ENCODE measurements at places on chromosomes 12 and 14.

GRCh38 chr12:133081159-133081780 is 547 bp downstream of the ZNF140 start:
- DNase-seq, result no peak

DNA sequence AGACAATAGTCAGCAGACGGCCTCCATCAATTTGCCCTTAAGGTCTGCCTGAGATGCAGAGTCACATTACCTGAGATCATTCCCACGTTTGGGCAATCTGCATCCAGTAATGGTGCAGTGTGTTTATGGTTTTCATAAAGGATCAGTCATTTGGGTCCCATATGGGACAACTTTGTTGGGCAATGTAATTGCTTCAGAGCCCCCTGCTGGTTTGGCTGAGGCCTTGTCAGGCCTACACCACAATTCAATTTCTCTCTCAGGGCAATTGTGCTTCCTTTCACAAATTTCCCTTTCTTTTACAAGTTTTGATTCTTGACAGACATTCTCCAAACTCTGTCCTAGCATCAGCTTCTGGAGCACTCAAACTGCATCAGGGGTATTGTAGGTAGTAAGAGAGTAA is 191.2 kb upstream of the SSTR1 start:
- no peak for DNase-seq

DNA sequence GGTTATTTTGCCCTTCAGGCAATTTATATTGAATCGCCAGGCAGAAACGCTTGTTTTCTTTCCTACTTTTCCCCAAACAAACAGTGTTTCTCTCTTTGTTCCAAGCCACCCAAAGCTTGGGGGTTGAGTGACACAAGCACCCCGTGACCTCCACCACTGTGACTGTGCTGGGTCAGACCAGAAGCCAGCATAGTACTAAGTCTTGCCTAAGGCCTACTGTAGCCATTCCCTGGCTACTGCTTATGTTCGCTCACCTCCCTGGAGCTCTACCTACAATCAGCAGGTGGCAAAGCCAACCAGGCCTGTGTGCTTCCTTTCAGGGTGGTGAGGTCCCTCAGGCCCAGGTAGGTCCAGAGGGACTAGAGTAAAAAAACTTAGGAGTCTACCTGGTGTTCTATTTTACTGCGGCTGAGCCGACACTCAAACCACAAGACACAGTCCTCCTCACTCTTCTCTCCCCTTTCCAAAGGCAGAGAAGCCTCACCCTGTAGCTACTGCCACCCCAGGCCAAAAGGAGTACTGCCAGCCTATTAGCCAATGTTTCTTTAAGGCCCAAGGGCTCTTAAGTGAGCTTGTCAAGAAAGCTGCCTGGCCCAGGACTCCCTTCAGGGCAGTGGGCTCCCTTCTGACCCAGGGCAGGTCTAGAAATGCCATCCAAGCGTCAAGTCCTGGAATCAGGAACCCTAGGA is 411.8 kb upstream of the MIS18BP1 start:
- no peak for DNase-seq

DNA sequence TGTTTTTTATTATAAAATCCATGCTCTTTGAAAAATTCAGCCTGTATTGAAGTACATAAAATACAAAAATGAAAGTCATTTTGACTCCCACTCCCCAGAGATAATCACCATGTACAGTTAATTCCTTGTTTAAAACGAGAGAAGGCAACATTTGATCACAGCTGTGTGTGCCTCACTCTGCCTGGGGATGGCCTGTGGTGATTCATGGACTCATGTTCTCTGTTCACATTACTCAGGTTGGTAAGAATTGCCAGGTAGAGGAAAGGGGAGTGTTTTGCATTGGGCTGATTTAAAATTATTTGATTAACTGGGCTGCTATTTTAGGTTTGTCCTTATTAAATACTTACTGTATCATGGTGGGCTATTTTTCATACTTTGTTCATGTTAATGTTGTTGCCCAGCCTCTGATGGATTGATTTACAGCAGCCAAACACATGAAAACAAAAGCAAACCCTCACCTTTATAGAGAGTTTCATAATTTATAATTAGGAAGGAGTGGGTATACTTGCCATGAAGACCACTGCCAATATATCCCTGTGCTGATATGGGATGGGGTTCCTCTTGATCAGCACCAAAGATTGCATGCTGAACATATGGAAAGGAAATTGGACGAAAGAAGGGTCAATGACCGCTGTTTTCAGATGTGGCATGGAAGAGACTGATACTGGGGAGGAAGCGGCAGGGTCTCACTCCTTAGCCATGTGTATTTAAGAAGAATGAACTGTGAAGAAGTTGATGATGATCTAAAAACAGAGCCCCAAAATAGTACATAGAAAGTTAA is 3.0 kb downstream of the ZBTB1 start:
- no peak for DNase-seq

DNA sequence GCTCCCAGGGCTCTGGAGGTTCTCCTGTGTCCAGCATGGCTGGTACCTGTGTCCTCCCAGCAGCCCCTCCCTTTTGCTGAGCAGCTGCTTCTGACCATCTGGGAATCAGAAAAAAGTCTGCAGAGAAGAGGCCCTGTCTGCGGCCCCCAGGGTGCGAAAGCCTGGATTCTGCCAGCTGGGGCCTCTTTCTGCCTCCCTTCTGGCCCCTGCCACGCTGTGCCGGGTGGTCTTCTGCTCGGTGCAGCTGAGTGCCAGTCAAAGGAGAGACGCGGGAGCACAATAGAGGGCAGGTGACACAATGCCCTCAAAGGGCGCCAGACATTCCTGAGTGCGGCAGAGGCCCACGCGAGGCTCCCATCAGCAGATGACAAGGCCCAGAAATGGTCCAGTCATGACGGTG is 12.6 kb downstream of the BTBD6 start:
- DNase-seq, result no peak

DNA sequence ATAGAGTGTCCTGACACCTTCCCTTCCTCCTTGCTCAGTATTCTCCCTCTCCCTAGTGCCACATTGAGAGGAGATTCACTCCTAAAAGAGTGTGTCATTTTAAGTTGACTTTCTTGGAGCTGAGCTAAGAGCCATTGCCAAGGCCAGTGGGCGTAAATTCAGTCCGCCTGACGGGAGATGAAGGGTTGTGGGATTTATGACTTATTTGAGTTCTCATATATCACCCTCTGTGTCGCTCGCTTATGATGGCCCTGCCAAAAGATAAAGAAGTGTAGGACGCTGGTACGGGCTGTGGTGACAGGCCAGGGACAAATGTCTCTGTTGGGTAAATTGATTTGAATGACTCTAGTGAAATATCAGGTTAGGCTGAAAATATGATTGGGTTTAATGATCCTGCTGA is 867.4 kb downstream of the NRXN3 start:
- no peak for DNase-seq

DNA sequence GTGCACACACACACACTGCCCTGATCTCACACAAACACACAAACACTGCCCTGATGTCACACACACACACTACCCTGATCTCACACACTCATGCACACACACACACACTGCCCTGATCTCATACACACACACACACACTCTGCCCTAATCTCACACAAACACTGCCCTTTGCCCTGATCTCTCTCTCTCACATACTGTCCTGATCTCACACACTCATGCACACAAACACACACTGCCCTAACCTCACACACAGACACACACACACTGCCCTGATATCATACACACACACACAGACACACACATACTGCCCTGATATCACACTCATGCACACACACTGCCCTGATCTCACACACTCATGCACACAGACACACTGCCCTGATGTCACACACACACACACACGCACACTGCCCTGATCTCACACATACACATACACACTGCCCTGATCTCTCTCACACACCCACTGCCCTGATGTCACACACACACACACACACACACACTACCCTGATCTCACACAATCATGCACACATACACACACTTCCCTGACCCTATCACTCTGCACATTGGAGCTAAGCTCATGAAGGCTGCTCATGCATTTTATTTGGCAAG is 97.6 kb upstream of the DIO3 start:
- no peak for DNase-seq

Measured in T-helper 22 cell (primary cell).